IMR-90 (cell line): ENCODE measurements at places on chromosomes 4 and X. TPM values are rescaled to one million over a fixed set of nuclear protein-coding genes. Genes with fewer than 3 reads are reported as not detected.

The SPANXB1 gene
- not detected in 2 replicates for total RNA-seq

The GDI1 gene
- total RNA-seq, result 113 and 117 TPM in 2 replicates

The GAGE12C gene
- not detected in 2 replicates for total RNA-seq

The S100G gene
- not detected in 2 replicates for total RNA-seq

The CC2D2A gene
- total RNA-seq, result 21.9 and 26.3 TPM in 2 replicates

The SHROOM2 gene
- 8.1 TPM in 2 replicates for total RNA-seq

The BST1 gene
- 5.3 and 6.6 TPM in 2 replicates for total RNA-seq

The ETDB gene
- not detected in 2 replicates for total RNA-seq

The MCTS1 gene
- 36.9 and 48.6 TPM in 2 replicates for total RNA-seq

The MAGEA2 gene
- not detected in 2 replicates for total RNA-seq

The NUDT10 gene
- 0.90 and 1.1 TPM in 2 replicates for total RNA-seq

The YY2 gene
- 0.72 and 1.1 TPM in 2 replicates for total RNA-seq

The AFF2 gene
- total RNA-seq, result 0.72 and 0.83 TPM in 2 replicates

The SSX2 gene
- not detected in 2 replicates for total RNA-seq

The ETNPPL gene
- total RNA-seq, result not detected in 2 replicates

The HSFX3 gene
- not detected in 2 replicates for total RNA-seq

The GPC4 gene
- 0.54 and 0.56 TPM in 2 replicates for total RNA-seq

The RPS6KA6 gene
- total RNA-seq, result 6.8 and 9.4 TPM in 2 replicates

The PCDH11X gene
- under 0.01 TPM in 1 of 2 replicates, not detected in the other for total RNA-seq

The PNMA6F gene
- total RNA-seq, result not detected in 2 replicates

The CCSER1 gene
- total RNA-seq, result not detected in 2 replicates

The SCLT1 gene
- total RNA-seq, result 7.7 and 15.3 TPM in 2 replicates

The FGB gene
- total RNA-seq, result not detected in 2 replicates

The NEUROG2 gene
- not detected in 2 replicates for total RNA-seq

The KIT gene
- 5.9 and 6.9 TPM in 2 replicates for total RNA-seq

The ZFP92 gene
- total RNA-seq, result under 0.01 TPM in 2 replicates

The XKRX gene
- 0.83 and 0.90 TPM in 2 replicates for total RNA-seq

The IGFBP7 gene
- 33.2 and 34.2 TPM in 2 replicates for total RNA-seq

The HDX gene
- 11.4 and 11.8 TPM in 2 replicates for total RNA-seq

The HTR2C gene
- not detected in 2 replicates for total RNA-seq

The NXT2 gene
- 8.1 and 11.7 TPM in 2 replicates for total RNA-seq

The ARAP2 gene
- total RNA-seq, result 1.7 and 1.8 TPM in 2 replicates

The TMEM31 gene
- not detected in 2 replicates for total RNA-seq

The IL21 gene
- total RNA-seq, result not detected in 2 replicates

The EREG gene
- total RNA-seq, result 0.36 and 1.1 TPM in 2 replicates

The ANK2 gene
- total RNA-seq, result 5.3 and 6.6 TPM in 2 replicates

The PABPC1L2A gene
- total RNA-seq, result not detected in 2 replicates

The FAM47A gene
- not detected in 2 replicates for total RNA-seq

The STS gene
- total RNA-seq, result 3.4 and 3.6 TPM in 2 replicates

The C4orf17 gene
- not detected in 2 replicates for total RNA-seq

The MAGEC3 gene
- not detected in 2 replicates for total RNA-seq

The CNKSR2 gene
- 0.56 and 0.90 TPM in 2 replicates for total RNA-seq

The NAP1L3 gene
- 2.2 and 5.3 TPM in 2 replicates for total RNA-seq

The ZNF630 gene
- total RNA-seq, result 0.28 and 0.54 TPM in 2 replicates

The NSDHL gene
- 20.8 and 22.8 TPM in 2 replicates for total RNA-seq

The EMD gene
- 9.9 and 11.4 TPM in 2 replicates for total RNA-seq

The PARM1 gene
- under 0.01 and 0.18 TPM in 2 replicates for total RNA-seq

The MCF2 gene
- under 0.01 TPM in 1 of 2 replicates, not detected in the other for total RNA-seq

The USP53 gene
- 24.0 and 34.7 TPM in 2 replicates for total RNA-seq

The PDE6B gene
- under 0.01 TPM in 1 of 2 replicates, not detected in the other for total RNA-seq

The TMPRSS11D gene
- not detected in 2 replicates for total RNA-seq
